ENCODE measurements at places on chromosomes 16 and 17.

DNA sequence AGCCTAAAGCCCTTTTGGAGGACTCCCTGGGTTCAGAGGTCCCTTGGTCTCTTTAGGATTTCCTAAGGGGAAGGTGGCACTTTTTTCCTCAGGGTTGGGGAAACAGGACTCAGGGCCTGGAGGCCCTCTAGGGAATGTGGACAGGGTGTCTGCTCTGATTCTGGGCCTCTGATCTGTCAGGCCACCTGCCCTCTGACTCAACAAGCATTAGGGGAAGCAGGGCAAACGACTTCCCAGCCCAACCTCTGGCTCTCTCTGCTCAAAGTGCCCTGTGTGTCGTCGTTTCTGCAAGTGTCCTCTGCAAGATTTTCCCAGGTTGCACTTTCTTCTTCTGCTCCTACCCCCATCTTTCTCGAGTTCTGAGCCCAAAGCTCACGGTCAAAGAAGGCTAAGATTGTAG lies 6.6 kb upstream of the IGFBP4 start:
- no peak for DNase-seq

DNA sequence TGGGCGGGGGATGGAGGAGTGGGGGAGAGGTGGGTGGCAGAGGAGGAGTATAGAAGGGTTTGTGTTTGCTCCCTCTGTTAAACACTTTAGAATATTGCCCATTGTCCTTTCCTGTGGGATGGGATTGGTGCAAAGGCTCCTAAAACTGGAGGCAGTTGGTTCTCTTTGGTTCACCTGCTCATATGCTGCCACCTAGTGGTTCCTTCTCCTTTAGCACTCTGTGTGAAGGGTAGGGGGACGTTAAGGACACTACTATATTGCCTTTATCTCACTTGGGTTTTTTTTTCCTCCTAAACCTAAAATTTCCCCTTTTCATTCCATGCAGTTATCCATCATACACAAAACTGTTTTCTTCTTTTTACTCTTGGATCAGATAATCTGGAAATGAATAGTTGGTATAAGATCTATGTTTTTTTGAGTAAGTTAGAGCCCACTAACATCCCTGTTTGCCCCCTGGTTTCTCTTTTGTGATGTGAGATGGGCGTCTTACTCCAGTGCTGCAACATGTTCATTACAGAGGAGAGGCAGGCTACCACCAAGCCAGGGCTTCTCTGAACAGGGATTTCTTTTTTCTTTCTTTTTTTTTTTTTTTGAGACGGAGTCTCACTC lies 23.8 kb downstream of the SNX11 start:
- DNase-seq, result peak; percentile 54

DNA sequence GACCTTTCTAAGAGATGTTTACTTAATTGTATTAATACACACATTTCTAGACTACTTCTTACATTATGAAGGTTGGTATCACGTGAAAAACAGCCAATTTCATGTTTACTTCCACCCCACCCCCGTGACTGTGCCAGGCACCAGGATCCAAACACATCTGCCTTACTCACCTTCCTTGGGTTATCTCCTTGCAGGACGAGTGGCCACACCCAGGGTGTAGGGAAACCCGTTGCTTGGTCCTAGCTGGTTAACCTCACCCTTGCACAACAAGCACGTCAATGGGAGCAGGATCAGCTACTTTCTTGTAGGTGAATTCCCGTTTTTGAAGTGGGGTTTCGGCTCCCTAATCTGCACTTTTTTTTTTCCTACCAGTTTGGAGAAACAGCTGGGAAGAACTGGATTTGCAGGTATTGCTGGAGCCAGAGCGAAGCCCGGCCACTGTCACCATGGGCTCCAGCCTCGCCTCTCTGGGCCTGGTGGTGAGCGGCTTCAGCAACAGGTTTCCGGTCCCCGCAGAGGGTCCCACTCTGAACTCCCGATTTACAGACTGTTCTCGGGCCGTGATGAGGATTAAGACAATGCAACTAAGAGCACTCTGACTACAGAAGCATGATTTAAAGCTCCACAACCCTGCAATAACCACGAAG lies 2.1 kb upstream of the UBB start:
- DNase-seq, result no peak

GRCh38 chr17:35051183-35051578 lies 12.3 kb downstream of the RFFL start:
- DNase-seq, result no peak

GRCh38 chr16:57284952-57285363 lies 486 bp upstream of the PLLP start:
- no peak for DNase-seq

- DNase-seq, result no peak
These were observed 561.6 kb upstream of the PSMD7 start for GRCh38 chr16:73735018-73735417.
